ENCODE measurements at places on chromosomes 7 and 10.

DNA sequence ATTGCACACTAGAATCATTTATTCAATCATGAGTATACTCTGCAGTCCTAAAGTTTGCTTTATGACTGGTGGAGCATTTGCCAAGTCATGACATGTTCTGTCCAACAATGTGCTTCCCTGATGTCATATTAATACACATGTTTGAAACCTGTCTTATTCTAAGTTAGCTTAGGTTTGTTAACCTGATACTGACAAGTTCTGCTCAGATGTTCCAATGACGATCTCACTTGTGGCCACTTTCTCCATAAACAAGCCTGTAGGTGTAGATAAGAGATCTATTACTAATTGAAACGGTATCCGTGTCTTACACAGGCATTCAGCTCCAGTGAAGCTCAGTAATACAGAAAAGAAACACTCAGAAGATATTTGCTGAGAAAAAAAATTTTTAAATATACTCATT, 64.9 kb downstream of the GPR37 start:
- DNase-seq = no peak

- no peak for DNase-seq
These were observed 52.0 kb upstream of the NMT2 start for GRCh38 chr10:15220445-15220844.

DNA sequence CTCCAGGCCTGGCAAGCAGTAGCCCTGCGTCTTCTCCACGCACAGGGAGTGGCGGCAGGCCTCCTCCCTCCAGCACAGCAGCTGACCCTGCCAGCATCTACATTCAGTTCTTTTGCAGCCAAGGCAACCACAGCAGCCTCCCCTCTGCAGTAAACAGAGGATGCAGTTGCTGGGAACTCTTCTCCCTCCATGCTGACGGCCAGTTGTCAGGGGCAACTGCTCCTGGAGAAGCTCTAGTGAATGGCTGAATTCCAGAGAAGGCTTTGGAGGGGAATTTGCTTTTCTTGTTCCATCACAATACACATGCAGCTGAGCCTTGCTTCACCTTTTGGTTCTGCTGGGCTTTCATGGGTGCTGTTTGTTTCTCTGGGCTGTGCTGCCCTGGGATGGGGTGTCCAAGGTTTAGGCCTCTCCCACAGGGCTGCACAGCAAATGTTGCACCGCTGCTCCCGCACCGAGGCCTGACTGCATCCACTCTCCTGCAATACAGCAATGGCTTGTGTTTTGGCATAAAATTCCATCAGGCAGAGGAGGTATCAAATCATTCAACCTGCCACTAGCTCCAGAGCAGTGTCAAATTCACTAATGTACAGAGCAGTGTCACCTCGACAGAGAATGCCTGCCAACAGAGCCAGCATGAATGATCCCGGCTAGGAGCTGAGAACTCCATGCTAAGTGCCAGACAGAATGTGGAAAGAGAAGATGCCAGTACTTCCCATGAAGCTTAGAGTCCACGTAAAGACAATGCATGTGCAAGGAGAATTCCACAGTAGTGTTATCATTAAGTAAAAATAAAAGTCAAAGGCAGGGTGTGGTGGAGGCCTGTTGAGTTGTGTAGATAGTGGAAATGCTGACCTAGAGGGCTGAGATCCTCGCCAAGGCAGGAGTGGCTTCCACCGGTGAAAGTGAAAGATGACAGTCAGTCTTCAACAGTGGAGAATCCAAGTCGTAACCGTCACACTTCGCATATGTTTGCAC, 399.6 kb downstream of the DPP6 start:
- DNase-seq = no peak

GRCh38 chr7:73572767-73573186, 5.6 kb downstream of the TBL2 start:
- DNase-seq = no peak

GRCh38 chr7:151351967-151352366, 10.4 kb downstream of the NUB1 start:
- DNase-seq = peak; percentile 85

GRCh38 chr7:131501422-131501821, 55.0 kb downstream of the PODXL start:
- peak; percentile 69 for DNase-seq

GRCh38 chr10:71413581-71413980, 16.9 kb downstream of the CDH23 start:
- DNase-seq = no peak

DNA sequence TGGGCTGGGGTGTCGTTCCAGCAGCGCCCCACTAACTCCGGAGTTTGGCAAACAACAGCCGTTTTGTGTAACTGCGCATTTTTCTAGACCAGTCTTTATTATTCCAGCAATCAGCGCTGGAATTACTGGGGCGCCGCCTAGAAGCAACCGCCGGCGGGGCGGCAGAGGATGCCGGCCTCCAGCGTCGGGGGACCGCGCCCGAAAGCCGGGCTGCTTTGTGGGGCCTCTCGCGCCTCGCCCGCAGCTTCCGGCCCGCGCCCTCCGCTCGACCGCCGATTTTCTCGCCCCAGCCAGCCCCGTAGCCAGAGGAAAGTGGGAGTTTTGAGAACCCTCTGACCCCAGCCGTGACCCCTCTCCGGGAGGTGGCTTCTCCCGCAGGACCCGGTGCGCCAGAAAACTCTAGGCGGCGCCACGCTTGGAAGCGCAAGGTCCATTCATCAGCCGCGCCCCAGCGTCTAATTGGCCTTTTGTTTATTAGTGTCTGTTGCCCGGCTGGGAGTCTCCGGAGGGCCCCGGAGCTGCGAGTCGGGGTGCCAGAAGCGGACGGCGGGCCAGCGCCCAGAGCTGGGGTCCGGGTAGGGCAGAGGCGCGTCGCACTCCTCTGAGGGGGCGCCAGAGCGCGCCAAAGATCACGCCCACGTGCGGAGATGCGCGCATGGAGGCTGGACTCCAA, 10.7 kb downstream of the EMX2 start:
- DNase-seq = no peak

- DNase-seq = no peak
These were observed 1.6 kb upstream of the LANCL2 start for GRCh38 chr7:55363386-55364170.

GRCh38 chr10:87818505-87819288, 671 bp upstream of the ATAD1 start:
- DNase-seq = peak; percentile 80

DNA sequence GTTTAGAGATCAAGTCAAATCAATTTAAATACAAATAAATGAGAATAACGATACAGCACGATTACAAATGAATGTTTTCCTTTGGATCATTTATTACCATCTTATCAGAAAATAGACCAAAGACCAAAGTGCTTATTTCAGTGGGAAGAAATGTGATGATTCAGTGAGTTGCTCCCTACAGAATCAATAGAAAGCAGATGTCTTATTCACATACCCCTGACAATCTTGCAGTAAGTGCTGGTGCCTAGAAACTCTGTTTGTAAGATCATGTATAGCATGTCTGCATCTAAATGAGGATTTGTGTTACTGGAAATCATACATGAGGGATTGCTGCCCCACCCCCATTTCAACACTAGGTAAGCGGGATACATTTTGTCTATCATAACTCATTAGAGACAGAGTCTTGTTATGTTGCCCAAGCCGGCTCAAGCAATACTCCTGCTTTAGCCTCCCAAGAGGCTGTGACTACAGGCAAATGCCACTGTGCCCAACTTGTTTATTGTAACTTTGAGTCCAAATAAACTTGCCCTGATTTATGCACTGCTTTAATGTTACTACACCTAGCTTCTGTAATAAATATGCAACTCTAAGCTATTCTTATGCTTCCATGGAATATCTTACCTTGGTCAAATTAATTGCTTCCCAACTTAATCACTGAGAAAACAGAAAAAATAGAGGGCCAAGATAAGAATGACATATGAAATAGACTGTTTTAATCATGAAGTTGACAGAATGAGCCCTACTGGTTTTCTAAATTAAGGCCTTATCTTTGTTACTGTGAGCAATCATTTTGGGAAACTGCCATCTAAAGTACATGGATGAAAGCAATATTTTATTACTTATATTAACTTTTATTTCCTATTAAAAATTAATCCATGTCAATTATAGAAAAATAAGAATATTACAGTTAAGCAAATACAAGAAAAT, 82.5 kb downstream of the AHR start:
- no peak for DNase-seq

- no peak for DNase-seq
These were observed 873.5 kb downstream of the REEP3 start for GRCh38 chr10:64394744-64395143.

DNA sequence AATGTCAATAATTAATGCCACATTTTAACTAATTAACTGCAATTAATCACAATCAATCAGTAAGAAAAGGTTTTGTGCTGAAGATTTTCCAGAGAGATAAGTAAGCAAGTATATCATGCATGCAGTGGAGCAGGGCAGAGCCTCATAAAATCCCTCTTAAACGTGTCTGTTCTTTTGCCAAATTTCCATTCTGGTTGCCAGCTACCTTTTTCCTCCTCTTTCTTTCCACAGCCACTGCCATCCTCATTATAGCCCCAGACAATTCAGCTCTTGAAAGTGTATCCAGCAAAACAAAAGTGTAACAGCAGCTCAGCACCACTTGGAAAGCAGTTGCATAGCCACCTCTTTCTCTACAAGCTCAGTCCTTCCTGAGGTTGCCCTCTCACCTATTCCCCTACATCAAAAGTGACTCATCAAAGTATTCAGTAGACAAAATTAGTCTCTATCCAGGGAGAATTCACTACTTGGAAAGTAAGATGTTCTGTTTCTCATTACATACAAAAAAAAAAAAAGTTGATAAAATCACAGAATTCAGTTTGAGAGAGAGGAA, 26.9 kb upstream of the EPHB6 start:
- no peak for DNase-seq

DNA sequence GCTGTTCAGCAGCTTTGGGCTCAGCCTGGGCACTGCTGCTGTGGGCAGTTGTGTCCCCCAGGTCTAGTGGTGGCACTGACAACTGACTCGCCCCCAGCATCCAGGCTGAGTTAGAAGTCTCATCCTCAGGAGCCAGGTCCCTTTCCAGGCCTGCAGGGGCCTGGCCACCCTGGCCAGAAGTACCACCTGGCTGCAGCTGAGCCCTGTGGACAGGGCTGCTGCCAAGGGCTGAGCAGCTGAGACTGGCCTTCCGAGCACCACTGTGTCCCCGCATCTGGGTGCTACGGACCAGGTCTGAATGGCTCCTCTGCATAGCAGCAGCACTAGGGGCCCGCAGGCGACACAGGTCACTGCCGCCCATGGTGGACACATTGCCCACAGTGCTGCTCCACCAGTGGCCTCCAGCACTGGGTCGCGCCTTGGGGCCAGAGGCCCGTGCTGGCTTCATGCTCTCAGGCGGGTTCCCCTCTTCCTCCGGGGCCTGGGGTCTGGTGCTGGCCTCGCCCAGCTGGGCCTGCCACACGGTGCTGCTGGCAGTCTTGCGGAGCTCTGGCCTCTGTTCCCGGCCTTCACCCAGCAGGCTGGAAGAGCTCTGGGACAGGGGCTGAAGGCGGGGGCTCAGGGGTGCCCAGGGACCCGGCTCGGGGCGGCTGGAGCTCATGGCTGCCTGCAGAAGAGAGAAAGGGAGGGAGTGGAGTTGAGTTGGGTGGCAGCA, 6.2 kb downstream of the GPRIN2 start:
- DNase-seq = no peak

DNA sequence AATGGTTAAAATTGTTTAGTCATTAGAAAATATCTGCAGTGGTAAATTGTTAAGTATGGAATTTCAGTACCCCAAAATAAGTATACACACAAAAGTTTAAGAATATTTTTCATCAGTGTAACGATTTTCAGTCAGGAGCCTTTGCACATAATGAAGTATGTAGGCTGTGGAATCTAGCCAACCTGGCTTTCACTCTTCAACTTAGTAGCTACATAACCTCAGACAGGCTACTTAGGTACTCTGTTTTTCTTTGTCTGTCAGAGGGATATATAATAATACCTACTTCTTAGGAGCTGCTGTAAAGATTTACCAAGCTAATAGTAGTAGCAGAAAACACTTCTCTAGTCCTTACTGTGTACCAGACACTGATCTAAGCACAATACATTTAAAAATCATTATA, 137.5 kb downstream of the ZEB1 start:
- DNase-seq = no peak

DNA sequence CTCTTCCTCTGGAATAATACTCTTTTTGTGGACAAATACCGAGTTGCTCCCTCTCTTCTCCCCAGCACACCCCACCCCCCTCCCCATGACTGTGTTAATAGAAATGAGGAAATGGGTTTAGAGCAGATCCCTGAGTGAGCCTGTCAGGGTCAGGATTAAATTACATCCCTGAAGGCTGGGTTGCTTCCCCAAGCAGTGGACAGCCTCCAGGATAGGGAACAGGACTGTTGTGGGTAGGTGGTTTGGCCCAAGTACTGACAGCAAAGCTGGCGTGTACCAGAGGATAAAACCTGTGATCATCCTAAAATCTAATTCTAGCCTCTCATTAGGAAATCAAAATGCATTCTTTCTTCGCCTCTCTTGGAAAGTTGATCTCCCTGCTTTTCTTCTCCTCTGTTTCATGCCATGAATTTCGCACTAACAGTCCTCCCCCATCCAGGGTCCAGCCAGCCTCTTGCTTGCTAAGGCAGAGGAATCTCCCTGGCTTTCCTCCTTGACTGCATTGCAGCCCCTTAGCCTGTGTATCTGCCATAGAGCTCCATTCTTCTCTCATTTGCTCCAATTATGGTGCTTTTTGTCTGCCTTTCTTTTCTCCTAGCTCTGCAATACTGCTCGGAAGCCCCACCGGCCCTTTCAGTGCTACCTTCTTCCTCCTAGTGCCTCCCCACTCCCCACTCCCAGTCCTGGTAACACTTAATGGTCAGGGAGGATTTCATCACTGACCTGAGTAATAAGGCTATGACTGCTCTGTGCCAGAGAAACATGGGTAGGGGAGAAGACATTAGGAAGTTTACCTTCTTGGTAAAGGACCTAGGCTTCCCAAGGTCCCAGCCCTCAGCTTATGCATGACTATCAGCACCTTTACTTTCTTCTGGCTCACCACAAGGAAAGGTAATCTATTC, 8.4 kb downstream of the LRRC4 start:
- no peak for DNase-seq

- peak; percentile 88 for DNase-seq
These were observed at the start of gene PALS2 for GRCh38 chr7:24572997-24573553. PALS2 (plus strand) TSS chr7:24573452; CDS start chr7:24623668, 50,216 bp downstream.

GRCh38 chr7:82605247-82605864, 161.8 kb upstream of the CACNA2D1 start:
- peak; percentile 48 for DNase-seq

DNA sequence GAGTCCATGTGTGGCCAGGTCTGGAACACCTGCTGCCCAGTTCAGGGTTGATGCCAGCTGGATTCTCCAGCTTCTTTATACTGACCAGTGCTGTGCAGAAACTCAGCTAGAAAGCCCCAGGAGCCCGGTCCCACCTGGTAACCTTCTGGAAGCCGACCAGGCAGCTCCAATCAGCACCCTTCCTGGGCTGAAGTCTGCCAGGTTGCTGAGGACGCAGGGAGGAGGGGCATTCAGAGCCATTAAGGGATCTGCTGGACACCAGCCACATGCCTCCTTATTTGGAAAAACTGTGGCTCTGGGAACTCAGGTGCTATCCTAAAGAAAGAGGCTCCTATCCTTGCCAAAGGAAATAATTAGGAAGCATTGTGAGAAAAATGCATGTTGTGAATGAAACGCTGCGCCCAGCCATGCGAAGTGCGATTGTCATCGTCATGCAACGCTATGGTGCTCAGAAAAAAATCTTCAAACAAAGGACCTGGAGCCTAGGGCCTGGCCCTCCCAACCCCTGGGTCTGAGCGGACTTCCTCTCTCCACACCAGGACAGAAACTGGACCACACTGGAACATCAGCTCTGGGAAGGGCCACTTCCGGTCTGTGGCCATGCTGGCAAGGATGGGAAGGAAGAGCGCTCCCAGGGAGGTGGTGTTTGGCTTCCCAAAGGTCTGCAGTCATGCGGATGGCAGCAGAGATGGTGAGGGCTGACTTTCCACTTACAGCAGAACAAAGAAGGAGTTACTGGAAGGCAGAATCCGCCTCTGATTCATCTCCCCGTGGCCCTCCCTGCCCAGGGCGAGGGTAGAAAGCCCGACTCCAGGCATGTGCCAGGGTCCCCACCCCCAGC, 90.1 kb downstream of the FAM53B start:
- no peak for DNase-seq
